Osteoblast (primary cell): ENCODE measurements at places on chromosomes 12 and 14. TPM values are rescaled to one million over a fixed set of nuclear protein-coding genes. Genes with fewer than 3 reads are reported as not detected.
A peak's percentile ranks its signal among the peaks of the same experiment; 100 is the strongest.

DNA sequence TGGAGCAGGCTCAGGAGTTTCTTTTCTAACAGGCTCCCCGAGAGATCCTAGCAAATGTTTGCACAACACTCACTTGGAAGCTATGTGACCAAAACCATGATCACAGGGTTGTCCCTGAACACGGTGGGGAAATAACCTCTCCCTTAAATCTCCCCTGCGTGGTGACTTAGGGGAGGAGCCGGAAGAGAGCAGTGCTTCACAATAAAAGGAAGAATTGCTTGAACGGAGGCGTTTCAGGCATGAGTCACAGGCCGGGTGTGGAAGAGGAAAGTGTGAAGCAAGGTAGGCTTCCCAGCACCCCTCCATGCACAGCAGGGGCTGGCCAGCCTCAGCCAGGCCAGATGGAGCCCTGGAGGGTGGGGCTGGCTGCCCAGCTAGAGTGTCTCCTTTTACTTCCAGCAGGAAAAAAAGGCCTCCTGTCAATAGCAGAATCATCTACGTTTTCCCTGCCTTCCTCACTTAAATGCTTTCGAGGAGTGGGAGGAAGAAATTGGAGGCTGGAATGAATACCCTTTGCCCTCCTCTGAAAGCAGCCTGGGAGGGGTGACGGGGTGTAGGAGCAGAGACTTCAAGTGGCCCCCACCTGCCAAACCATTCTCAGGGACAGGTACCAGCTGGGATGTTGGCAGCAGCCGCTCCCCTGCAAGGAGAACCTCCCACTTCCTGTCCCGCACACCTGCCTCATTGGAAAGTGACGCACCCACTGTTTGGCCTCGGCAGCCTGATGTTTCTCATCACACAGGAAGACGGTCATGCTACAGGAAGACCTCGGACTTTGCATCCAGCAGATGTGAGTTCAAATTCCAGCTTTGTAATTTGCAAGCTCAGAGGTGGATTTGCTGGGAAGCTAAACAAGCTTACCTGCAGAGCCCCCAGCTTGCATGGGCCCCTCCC, 30.1 kb upstream of the PPP2R5C start:
- DNase-seq = peak; percentile 75

GRCh38 chr12:65411171-65411570, 132.7 kb downstream of the MSRB3 start:
- no peak for DNase-seq

- no peak for DNase-seq
Measured at GRCh38 chr12:70883855-70884254, 36.7 kb downstream of the PTPRR start.

- peak; percentile 56 for DNase-seq
Measured at GRCh38 chr12:122955156-122955555, 11.1 kb downstream of the ABCB9 start.

DNA sequence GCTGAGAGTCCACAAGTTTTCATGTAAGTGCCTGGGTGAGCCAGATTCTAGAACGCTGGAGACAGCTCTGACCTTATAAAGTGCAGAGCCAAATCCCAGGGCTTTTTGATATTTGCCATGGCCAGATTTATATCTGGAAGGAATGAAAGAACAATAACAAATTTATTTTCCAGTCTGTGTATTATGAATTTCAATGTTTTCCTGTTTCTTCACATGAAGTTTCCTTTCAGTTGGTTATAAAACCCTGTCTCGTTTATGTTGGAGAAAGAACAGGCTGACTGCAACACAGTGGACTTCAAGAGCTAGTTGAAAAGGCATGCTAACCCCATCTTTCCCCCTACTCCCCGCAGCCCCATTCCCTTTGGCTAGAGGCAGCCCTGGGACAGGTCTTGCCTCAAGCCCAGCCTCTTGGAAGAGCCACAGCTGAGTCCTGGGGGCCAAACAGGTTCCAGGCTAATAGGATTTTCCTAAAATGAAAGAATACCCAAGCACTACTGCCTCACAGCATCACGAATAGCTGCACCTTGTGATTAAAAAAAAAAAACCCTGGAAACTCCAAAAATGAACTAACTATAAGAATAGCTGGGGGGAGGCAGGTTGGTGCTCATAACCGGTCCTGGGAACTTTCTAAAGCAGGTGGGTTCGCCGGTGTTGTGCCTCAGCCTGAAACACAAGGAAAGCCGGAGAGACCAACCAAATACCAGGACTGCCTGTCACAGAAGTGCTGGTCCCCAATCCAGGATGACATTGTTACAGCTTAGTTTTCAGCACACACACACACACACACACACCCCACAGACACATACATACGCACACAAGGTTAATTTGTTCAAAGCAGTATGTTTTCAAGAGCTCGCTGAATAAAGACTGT, 1.5 kb downstream of the FBLN5 start:
- no peak for DNase-seq

- DNase-seq = no peak
Measured at GRCh38 chr12:132271755-132272092, 57.7 kb downstream of the GALNT9 start.

DNA sequence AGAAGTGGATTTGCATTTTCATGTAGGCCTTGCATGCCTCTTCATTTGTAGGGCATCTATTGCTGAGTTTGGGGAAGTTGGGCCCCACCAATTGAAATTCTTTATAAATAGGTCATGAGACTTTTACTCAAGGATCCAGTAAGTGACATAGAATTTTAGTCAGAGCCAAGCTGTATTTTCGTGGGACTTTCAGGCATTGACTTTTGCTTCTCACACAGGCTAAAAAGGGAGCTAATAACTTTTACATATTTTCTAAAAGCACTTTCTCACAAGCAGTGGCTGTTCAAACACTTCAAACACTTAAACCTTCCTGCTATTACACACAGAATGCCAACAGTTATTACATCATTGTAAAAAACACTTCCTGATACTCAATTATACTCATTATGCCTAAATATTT, 260.5 kb downstream of the MSRB3 start:
- no peak for DNase-seq

GRCh38 chr12:570435-570920, 92.8 kb downstream of the NINJ2 start:
- DNase-seq = peak; percentile 99

DNA sequence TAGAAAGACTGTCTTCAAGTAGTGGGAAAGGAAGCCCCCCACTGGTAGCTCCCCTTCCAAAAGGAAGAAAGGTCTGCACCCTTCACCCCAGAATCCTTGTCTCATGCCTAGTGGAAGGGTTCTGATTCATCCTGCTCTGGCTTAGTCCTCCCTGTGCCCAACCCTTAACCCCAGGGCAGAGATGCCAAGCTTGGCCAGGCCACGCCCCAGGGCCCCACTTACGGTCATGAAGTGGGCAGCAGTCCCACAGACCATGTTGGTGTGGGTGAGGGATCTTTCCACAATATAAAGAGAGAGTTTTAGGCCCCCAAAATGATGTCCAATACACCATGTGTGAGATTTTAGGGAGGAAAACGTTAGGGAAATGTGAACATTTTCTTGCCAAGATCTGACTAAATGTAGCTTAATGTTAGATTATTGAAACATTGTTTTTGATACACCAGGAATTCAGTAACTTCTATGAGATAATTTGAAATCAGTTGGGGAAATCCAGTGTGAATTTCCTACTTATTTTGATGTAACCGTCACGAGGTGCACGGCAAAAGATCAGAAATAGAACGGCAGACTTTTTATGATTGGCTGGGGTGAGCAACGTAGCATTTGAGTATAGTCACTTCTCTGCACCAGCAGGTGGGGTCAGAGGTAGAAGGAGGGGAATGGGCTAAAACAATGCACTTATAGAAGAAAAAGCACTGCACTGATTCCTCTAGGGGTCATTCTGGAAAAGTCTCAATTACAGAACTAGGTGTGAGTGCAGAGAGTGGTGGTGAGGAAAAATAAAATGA, 8.2 kb upstream of the SSPN start:
- no peak for DNase-seq

B3GNT4 gene
- not detected in 2 replicates for total RNA-seq

PRB2 gene
- total RNA-seq = not detected in 2 replicates

B4GALNT1 gene
- 1.1 and 2.9 TPM in 2 replicates for total RNA-seq

PSME1 gene
- total RNA-seq = 95.5 and 111 TPM in 2 replicates
